T-cell (primary cell): ENCODE measurements at places on chromosomes 3 and 15. TPM values are rescaled to one million over a fixed set of nuclear protein-coding genes. Genes with fewer than 3 reads are reported as not detected.

Gene ZNF80
- 1.4 TPM for total RNA-seq

Gene ERICH6
- total RNA-seq: 0.28 TPM

- DNase-seq: no peak
Measured at GRCh38 chr15:63072809-63073277, 30.3 kb downstream of the TPM1 start.

- no peak for DNase-seq
Measured at GRCh38 chr3:45209526-45209925, 16.6 kb downstream of the TMEM158 start.

DNA sequence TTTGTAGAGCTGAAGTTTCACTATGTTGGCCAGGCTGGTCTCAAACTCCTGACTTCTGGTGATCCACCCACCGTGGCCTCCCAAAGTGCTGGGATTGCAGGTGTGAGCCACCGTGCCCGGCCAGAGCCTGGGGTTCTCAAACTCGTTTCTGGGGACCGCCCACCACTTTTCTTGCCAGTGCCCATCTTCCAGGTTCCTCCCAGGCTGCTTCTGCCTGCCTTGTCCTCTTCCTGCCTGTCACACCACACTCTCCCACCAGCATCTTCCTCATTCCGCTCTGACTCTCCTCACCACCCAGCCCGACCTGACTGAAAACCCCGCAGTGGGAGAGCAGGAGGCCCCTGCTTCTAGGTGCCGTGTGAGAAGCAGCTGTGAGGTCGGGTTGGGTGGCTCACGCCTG lies 3.1 kb upstream of the DYNLT2B start:
- DNase-seq: no peak

Gene SAMD7
- not detected for total RNA-seq

DNA sequence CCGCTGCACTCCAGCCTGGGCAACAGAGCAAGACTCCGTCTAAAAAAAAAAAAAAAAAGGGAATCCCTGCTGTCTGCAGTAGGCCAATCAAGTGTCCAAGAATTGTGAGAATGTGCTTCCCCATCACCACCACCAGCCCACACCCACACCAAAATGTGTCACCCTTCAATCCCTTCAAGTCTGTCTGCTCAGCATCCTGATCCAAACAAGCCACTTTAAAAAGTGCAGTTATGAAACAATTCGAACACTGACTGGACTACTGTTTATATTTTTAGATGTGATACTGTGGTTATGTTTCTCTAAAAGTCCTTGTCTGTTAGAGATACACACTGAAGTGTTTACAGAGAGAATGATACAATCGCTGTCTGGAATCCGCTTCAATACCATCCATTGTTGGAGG lies 78.1 kb upstream of the CGNL1 start:
- no peak for DNase-seq

DNA sequence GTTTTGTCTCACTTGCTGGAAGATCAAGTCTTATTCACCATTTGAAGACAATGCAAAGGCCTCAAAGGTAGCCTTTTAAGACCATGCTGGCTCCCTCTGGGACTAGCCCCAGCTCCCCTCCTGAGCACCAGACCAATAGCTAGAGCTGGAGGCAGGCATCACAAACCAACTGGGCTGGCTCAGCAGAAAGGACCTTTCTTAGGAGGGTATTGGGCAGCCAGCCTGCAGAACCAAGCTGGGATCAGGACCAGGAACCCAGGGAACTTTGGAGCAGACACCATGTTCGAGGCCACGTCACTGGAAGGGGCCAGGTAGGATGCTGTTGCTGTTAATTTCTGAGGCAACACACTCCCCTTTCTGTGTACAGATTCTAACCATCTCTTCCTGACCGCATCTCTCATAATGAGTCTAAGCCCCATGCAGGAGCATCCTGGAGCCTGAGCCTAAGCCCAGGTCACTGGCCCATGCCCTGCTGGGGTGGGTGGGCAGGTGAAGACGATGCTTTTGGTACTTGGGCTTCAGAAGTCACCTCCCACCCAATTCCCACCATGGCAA lies 81.4 kb upstream of the KLF13 start:
- no peak for DNase-seq

Gene NUSAP1
- total RNA-seq: 5.5 TPM
